ENCODE measurements at places on chromosomes 4 and X.
A peak's percentile ranks its signal among the peaks of the same experiment; 100 is the strongest.

DNA sequence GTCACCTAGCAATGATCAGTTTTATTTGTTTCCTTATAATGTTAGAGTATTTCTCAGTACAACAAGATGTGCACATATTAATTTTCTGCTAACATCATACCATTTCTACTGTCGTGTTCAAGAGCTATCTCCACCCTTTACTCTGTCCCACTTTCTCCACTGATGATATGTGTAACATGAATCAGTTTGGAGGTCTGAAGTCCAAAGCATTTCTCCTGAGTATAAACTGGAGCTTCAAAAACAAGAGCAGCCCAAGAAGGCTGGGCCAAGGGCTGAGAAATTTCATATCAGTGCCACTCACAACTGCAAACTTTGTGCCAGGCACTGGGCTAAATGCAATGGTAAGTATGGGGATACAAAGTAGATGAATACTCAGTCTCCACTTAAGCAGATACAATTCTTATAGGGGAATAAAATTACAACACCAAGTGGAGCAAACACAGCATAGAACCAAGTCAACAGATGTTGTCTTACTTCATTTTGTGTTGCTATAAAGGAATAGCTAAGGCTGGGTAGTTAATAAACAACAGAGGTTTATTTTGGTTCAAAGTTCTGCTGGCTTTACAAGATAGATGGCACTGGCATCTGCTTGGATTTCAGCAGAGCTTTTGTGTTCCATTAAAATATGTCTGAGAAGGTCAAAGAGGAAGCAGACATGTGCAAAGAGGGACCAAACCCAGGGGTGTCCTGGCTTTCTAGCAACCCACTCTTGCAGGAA is 44.2 kb downstream of the AMELX start:
- no peak for DNase-seq

DNA sequence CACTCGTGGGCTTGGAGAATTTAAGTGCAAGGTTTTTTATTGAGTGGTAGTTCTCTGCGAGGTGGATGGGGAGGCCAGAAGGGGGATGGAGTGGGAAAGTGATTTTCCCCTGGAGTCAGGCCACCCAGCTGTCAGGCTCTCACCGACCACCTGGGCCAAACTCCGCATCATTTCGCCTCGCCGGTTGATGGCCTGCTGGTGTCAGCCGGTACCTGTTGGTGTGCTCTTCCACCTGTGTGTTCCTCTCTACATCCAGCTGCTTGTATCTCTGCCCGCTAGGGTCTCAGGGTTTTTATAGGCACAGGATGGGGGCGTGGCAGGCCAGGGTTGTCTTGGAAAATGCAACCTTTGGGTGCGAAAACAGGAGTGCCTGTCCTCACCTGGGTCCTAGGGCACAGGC is 200.9 kb downstream of the DACH2 start:
- no peak for DNase-seq

DNA sequence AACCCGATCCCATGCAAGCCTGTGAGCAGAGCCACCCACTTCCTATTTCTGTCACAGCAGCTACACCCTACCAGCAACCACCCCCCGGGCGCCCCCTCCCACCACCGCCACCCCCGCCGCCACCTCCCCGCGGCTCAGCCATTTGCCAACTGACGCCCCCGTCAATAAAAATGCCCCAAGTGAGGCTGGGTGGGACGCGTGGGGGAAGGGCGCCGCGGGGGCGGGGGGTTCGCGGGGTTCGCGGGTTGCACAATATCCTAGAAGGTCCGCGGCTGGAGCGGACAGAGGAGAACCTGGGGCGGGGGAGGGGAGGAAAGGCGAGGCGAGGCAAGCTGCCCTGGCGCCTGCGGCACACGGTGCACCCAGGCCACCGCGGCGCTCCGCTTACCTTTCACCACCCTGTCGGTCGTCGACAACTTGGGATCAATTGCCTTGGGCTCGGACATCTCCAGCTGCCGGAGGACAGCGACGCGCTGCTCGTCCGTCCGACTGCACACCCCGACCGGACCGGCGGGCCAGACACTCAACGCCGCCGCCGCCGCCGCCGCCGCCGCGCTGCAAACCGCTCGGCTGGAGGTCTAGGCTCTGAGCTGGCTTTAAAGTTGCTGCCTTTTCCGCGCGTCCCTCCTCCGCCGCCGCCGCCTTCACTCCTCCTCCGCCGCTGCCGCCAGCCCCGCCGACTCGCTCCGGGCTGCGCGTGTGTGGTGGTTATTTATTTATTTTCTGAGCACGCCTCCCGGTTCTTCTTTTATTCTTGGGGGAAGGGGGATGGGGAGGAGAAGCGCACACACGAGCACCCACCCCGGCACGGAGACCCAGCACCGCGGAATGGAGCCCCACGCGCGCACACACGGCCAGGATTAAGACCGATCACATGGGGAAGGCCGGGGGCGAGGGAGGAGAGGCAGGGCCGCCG is 717 bp downstream of the PPP3CA start:
- peak; percentile 54 for DNase-seq

- DNase-seq: no peak
These were observed 23.7 kb downstream of the RWDD4 start for GRCh38 chr4:183635321-183635720.

- no peak for DNase-seq
These were observed 307 bp upstream of the ATRX start for GRCh38 chrX:77786365-77786680.
